ENCODE measurements at places on chromosomes 1 and 21. TPM values are rescaled to one million over a fixed set of nuclear protein-coding genes. Genes with fewer than 3 reads are reported as not detected.

BSND gene
- polyA plus RNA-seq = 0.04 TPM

DNA sequence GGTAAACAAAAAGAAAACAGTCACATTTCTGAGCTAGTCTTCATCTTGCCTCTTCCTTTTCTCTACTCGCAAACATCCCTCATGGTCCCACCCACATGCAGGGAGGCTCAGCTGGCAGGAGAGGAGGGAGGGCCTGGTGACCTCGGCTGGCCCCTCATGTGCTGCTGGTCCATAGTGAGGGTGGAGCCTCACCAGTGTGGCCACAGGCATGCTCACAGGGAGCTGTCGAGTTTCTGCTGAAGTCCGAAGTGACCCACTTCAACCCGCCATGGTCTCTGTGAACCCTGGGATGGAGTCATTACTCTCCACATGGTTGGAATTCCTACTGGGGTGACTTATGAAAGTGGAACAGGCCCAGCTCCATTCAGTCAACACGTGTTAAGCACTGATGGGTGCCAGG lies 253.4 kb downstream of the RHOU start:
- DNase-seq = no peak

AGO1 gene
- polyA plus RNA-seq = 8.4 TPM

DNA sequence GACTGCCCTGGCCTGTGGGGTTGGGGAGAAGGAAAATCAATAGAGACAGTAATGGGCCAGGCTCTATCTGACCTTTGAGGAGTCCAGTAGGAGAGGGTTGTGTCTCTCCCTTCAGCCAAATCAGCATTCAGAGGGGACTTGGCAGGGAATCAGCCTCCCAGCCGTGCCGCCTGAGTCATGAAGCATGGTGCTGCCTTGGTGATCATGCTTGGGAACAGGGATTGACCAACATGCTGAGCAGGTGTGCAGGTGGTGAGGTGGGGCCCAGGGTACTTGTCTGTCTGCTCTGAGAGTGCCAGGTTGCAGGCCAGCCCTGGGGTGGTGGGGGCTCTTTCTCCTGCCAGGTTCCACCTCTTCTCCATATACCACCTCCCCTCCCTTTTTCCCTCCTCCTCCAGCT lies 58.9 kb upstream of the TLR5 start:
- DNase-seq = no peak

LEMD1 gene
- polyA plus RNA-seq = not detected

GRCh38 chr21:45724345-45724961 lies 80.9 kb downstream of the PCBP3 start:
- DNase-seq = no peak

DNA sequence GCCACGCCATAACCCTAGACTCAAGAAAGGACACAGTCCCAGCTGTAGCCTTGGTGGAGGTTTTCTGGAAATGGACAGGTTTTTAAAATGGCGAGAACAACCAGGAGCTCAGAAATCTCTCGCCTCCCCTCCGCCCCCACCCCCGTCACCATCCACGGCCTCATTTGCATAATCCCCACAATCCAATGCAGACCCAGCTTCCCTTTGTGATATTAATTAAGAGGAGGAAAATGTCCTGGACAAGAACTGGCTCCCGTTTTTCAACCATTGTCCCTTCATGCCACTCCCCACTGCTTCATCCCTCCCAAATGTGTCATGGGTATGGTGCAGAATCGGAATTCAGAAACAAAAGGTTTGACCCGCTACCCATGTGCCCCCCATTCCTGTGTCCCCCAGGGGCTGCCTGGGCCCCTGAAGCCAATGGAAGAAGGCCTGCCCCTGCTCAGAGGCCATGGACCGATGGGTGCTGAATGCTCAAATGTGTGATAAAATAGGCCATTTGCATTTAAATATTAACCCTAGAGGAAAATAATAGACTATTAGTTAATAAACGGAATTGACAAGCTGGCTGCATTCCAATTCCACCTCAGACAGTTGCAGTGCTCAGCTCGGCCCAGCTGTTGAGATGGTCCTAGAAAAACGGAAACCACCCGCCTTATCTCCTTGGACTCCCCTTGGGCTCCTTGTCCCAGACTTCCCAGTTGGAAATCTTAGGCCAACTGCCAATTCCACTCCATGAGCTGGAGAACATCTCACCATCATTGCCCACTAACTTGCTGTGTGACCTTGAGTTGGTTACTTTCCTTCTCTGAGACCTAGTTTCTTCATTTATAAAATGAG lies 10.7 kb upstream of the EPHB2 start:
- DNase-seq = no peak

ANXA9 gene
- polyA plus RNA-seq = 2.5 TPM

TRPM2 gene
- polyA plus RNA-seq = 1.5 TPM

TTC3 gene
- 115 TPM for polyA plus RNA-seq

KLHL12 gene
- 18.7 TPM for polyA plus RNA-seq

DNA sequence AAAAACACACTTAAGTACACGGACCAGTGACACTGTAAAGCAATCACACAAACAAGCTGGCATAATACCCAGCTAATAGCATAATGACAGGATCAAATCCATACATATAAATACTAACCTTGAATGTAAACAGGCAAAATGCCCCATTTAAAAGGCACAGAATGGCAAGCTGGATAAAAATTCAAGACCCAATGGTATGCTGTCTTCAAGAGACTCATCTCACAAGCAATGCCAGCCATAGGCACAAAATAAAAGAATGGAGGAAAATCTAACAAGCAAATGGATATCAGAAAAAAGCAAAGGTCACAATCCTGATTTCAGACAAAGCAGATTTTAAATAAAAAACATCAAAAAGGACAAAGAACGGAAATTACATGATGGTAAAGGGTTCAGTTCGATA lies 79.1 kb upstream of the PTGFR start:
- no peak for DNase-seq

GRCh38 chr1:9960011-9960410 lies 16.7 kb downstream of the NMNAT1 start:
- no peak for DNase-seq

CELA3B gene
- polyA plus RNA-seq = not detected

TMEM125 gene
- polyA plus RNA-seq = not detected

- DNase-seq = no peak
Observed at GRCh38 chr21:16522548-16522947, 792.8 kb downstream of the USP25 start.

- DNase-seq = peak; percentile 85
Observed at GRCh38 chr1:63747445-63747844, 26.4 kb upstream of the ROR1 start.

DNA sequence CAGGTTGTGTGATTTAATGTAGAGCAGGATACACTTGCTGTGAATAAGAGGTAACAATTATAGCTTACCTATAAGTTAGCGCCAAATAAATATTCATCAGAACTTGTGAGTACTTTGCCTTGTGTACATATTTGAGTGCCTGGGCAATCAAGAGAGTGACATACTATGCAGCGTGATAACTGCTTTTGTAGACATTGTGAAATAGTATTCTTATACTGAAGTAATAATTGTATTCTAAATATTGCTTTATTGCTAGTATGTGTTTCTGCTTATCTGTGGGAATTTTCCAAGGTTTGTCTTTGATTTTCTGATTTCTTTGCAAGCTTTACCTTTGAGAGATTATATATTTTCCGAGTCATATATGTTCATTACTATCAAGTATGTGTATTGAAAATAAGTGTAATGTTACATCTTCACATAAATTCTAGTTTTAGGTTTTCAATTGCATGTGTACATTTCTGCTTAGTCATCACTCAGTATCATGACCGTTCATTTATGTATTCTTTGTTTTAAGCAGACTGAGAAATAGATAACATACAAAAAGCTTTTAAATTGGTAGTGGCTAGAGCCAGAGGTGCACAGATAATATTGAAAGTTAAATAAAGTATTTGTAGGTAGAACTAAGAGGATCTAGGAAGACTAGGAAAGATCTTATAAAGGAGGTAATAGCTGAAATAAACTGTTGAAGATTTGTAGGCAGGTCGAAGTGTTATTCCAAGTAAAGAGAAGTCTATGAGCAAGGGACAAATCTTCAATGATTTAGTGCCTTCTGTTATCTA lies 19.5 kb downstream of the USP25 start:
- DNase-seq = no peak

Measured in forelimb muscle (tissue), 1 donor.